ENCODE measurements at places on chromosomes 16 and 17. TPM values are rescaled to one million over a fixed set of nuclear protein-coding genes. Genes with fewer than 3 reads are reported as not detected.

The NPIPB9 gene
- total RNA-seq: 7.8 TPM

The LPCAT2 gene
- 2.9 TPM for total RNA-seq

The LPO gene
- not detected for total RNA-seq

The KRT31 gene
- not detected for total RNA-seq

The TBX4 gene
- not detected for total RNA-seq

The NDUFB10 gene
- 103 TPM for total RNA-seq

The TSPAN10 gene
- total RNA-seq: 0.50 TPM

The TBC1D3K gene
- total RNA-seq: not detected

The TBC1D28 gene
- not detected for total RNA-seq

The PNMT gene
- not detected for total RNA-seq

The TEX19 gene
- total RNA-seq: not detected

The TEKT3 gene
- 0.95 TPM for total RNA-seq

The OR3A2 gene
- total RNA-seq: not detected

The ABCA3 gene
- 14.9 TPM for total RNA-seq

The CRYBA1 gene
- not detected for total RNA-seq

The ABCC6 gene
- not detected for total RNA-seq

The FMNL1 gene
- 380 TPM for total RNA-seq

The TPPP3 gene
- total RNA-seq: 0.31 TPM

The PDIA2 gene
- total RNA-seq: not detected

The KRT12 gene
- total RNA-seq: not detected

The WNK4 gene
- 0.28 TPM for total RNA-seq

The CCDC92B gene
- total RNA-seq: not detected

The ABCC11 gene
- not detected for total RNA-seq
